ENCODE measurements at places on chromosomes 3 and 15.

GRCh38 chr3:86481031-86481430, 509.9 kb downstream of the VGLL3 start:
- DNase-seq, result no peak

- no peak for DNase-seq
Observed at GRCh38 chr3:57166660-57167059, 1.5 kb upstream of the IL17RD start.

DNA sequence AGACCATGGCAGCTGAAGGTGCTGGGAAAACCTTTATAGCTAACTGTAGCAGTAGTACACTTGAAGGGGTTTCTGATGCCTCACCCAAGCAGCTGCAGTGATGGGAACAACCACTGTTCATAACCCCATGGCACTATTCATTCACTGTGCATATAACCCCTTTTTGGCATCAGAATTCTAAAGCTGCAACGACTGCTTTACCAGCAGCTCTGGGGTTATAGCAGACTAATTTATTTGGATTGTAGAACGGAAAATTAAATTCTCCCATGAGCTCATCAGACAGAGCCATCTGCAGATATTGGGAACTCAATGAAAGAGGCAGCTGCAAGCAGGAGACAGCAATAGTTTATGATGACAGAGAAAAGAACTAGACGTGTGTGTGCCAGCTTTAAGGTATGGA, 28.6 kb downstream of the TFDP2 start:
- DNase-seq, result no peak

- DNase-seq, result no peak
Observed at GRCh38 chr15:86685263-86685662, 605.6 kb downstream of the AGBL1 start.
